ENCODE measurements at places on chromosomes 11 and 22.

DNA sequence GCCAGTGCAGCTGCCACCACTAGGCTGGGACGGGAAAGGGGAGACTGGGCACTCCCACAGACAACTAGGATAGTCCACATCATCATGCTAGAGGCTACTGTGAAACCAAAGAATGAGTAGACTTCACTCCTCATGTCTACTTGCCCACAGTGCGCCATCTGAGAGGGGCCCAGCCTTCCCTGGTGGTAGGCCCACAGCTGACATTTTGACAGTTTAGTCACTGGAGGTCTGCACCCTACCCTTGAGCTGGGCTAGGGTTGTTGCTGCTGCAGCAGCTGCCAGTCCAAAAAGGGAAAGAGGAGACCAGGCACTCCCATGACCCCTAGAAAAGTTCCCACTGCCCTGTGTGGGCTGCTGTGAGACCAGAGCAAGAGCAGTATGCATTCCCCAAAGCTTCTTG lies 141.2 kb downstream of the DLG2 start:
- no peak for DNase-seq

- DNase-seq: no peak
These were observed 82.0 kb upstream of the OR5AK2 start for GRCh38 chr11:56906683-56907148.

- DNase-seq: no peak
These were observed 102.1 kb downstream of the ARHGAP32 start for GRCh38 chr11:129090056-129090455.

DNA sequence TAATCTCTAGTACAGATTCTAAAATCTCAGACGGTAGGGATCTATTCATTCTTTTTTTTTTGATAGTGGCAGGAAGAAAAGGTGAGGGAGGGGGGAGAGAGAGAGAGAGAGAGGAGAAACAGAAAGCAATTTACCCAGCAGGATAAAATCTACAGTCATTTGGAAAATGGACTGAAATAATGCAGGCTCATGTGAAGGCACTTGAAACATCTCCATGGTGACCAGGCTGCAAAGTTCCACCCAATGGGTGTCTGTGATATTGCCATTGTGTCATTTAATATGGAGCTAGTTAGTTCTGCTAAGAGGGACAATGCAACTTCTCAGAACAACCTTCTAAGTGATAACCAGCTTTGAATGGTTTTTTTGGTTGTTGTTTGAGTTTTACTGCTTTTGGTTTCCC lies 165.2 kb upstream of the RAG2 start:
- DNase-seq: no peak

DNA sequence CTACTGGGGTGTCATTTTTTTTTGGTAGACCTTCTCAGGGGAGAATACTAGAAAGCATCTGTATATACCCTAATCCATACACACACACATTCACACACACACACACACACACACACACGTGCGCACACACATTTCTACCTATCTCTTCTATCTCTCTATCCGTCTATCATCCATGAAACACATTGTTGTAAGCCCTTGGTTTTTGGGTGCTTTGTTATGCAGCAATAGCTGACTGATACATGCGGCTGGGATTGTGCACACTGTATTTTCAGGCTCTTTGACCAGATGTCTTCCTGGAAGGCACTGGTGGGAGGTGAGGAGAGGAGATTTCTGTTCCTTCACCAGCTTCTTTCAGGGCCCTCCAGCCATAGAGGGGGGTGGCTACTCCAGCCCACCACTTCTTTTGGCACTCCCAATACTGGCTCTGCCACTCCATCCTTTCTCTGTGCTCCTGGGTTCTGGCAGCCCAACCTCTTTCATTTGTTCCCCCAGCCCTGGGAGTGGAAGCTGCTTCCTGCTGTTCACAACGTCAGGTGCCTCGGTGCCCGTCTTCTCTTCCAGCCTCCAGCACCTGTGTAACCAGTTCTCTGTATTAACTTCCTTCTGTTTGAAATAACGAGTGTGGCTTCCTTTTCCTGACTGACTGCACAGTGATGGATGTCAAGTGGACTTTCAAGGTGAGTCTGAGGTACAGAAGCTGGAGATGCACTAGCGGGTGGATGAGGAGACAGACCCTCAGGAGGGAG lies 12.4 kb upstream of the MUC2 start:
- no peak for DNase-seq

GRCh38 chr11:97367406-97368083 lies 977.7 kb downstream of the JRKL start:
- DNase-seq: no peak

GRCh38 chr11:76850815-76851214 lies 9.9 kb upstream of the ACER3 start:
- no peak for DNase-seq

- DNase-seq: no peak
These were observed 71.6 kb downstream of the RPL27A start for GRCh38 chr11:8754241-8754640.

GRCh38 chr11:72834905-72835304 lies 20.7 kb downstream of the ATG16L2 start:
- no peak for DNase-seq

GRCh38 chr22:45891996-45892621 lies 84.9 kb downstream of the WNT7B start:
- DNase-seq: no peak

DNA sequence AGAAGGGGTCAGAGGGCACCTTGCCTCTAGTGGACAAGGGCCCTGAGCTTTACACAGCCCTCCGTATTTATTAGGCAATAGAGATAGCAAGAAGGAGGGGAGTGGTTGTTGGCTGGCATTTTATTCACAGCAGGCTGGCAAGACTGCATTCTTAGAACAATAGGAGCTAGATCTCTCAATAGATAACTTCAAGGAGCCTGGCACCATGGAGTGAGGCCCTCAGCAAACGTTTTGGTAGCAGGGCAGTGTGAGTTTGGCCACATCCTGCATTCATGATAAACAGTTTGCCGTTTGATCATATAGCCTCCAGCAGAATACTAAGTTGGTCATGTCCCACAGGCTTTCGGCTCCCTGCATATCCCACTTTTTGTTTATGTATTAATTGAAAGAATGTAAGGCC lies 31.6 kb downstream of the OR10A6 start:
- DNase-seq: no peak

DNA sequence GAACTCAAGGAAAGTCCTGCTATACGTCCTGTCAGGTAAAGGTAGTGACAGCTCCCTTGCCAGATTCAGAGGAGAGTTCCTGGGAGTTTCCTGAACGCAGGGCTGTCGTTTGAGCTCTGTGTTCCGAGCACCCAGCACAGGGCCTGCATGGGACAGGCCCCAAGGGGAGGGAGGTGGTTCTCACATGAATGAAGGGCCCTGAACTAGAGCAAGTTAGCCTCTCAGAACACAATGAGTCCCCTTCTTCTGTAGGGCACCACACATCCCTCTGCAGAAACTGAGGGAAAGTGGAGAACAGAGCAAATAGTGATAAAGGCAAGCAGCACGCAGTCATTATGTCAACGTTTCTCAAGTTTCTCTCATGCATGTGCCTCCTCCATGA lies 35.3 kb downstream of the NEU3 start:
- no peak for DNase-seq

DNA sequence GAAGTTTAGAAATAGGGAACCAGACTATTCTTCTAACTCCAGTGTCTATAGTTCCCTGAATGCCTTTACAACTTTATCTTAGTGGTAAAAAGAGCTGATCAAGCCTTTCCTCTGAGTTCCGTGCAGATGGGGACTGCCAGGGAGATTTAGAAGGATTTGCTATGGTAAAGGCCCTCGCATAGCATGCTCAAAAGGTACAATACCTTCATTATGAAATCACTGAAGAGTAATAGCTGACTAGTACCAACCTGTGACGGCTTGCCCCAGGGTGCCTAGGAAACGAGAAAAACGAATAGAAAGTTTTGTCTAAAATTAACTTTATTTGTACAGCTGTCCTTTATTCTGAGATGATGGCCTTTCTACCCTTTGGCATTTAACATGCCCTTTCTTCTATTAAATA lies 150.1 kb upstream of the ARHGAP42 start:
- DNase-seq: no peak

DNA sequence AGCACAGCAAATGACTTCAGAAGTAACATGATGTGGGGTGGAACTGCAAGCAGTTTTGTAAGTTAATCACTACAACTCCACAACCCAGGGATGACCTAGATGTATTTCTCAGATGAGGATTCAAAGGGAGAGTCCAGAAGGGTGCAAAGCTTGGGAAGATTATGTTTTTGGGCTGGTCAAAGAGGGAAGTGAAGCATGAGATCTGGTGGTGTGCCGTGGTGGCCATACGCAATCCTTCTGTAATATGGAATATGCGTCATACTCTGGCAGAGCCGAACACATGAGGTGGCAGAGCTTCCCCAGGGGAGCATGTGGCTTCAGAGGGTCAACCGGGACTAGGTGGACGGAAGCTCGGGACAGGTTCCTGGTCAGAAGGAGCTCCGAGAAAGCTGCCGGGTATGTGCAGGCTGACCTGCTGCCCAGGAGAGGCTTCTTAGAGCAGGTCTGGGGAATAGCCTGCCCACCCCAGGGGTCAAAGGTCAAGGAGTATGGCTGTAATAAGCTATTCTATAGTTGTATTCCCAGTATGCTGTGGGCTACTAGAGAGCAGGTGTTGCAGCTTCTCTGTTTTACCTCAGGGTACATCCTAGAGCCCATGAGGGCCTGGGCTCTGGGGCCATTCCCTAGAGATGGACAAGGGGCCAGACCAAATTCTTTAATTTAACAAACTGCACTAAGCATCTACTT lies 70.1 kb upstream of the PHOX2A start:
- DNase-seq: no peak

GRCh38 chr22:38843657-38844314 lies at the start of gene NPTXR:
TSS of gene NPTXR (minus strand) at chr22:38844028.
- DNase-seq: no peak

DNA sequence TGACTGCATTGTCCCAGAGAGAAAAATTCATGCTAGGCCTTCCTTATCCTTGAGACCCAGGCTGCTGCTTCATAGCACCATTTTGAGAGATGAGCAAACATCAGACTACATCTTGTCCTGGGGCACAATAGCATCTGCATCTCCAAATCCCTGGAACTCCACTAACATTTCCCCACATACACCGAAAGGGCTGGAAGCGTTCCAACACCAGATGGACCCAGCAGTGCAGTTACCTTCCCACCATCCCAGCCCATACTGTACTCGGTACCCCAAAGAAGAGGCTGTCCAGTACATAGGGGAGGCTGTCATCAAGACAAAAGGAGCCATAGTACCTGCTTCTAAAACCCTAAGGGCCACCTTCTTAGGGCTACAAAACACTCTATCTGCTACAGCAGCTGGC lies 547.2 kb upstream of the CHORDC1 start:
- no peak for DNase-seq

GRCh38 chr11:38252620-38253019 lies 1654.6 kb upstream of the RAG2 start:
- DNase-seq: no peak

- no peak for DNase-seq
These were observed 5.2 kb downstream of the SLC25A1 start for GRCh38 chr22:19173047-19174035.

DNA sequence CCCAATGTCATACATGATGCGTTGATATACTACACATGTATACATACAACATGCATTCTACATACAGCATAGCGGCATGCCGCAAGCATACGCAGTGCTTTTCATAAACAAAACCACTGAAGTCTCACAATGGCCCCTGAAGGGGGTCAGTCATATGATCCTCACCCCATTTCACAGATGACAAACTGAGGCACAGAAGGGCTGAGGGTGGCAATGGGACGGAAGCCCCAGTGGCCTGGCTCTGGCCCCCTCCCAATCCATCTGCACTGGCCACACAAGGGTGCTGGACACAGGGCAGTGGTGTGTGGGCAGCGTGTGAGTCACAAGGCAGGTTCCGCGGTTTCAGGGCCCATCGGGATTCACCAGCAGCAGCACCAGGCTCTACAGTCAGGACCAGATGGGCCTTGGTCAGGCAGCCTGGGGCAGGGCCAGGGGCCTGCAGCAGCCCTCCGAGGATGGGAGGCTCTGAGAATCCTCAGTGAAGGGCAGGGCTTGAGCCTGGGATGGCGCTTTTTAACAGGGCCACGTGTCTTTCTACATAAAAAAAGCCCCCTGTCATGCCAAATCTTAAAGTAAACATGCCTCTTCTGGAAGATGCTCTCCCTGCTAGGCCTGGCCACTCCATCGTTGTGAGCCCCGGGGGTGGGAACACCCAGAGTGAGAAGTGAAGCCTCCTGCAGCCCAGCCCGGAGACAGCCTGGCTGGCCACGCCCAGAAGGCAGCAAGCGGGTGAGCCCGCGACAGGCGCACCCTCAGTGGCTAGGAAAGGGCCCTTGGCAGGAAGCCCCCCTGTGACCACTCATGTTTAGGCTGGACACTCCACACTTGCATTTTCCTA lies 206.5 kb downstream of the CTTN start:
- DNase-seq: no peak

- no peak for DNase-seq
These were observed 154.2 kb downstream of the LARGE1 start for GRCh38 chr22:33766091-33766490.

DNA sequence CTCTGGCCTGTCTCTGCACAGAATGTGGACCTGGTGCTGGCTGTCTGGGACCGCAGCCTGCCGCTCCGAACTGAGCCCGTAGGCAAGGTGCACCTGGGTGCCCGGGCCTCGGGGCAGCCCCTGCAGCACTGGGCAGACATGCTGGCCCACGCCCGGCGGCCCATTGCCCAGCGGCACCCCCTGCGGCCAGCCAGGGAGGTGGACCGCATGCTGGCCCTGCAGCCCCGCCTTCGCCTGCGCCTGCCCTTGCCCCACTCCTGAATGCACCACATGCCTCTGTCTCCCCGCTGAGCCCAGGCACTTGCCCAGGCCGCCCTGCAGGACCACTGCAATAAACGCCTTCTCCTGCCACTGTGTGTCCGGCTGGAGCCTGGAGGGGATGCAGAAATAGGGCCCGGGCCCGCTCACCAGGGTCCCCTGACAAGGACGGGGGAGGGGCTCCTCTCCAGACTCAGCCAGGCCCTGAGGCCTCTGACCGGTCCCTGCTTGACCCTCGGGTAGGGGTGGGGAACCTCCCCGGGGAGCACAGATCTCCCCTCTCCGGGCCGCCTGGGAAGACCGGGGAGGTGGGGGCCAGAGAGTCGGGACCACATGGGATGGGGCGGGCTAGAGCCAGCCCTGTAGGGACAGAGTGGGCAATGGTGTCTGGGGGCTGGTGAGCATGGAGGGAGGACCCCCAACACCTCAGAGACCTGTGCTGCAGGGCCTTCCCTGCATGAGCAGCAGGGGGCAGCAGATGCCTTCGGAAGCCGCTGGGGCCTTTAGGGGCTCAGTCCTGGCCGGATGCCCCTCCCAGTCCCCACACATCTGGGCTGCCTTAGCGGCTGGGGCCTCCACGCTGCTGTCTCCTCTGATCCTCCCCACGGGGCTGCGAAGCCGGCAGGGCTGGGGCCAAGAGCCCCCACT lies 1.4 kb upstream of the TNNI2 start:
- DNase-seq: no peak

- DNase-seq: no peak
These were observed 4.0 kb downstream of the POU2AF3 start for GRCh38 chr11:111302298-111302697.

GRCh38 chr11:6667733-6668374 lies 12.2 kb upstream of the DCHS1 start:
- DNase-seq: no peak

- DNase-seq: no peak
These were observed 112.8 kb upstream of the ARHGAP20 start for GRCh38 chr11:110824912-110825620.

Measured in AG09319 (cell line).